Stimulated activated CD4-positive, alpha-beta T cell treated with anti-CD3 and anti-CD28 coated beads, Interleukin-2, amount 100 ng/mL, for 4 hours (primary cell): ENCODE measurements at places on chromosomes 1 and 21.
A peak's percentile ranks its signal among the peaks of the same experiment; 100 is the strongest.

DNA sequence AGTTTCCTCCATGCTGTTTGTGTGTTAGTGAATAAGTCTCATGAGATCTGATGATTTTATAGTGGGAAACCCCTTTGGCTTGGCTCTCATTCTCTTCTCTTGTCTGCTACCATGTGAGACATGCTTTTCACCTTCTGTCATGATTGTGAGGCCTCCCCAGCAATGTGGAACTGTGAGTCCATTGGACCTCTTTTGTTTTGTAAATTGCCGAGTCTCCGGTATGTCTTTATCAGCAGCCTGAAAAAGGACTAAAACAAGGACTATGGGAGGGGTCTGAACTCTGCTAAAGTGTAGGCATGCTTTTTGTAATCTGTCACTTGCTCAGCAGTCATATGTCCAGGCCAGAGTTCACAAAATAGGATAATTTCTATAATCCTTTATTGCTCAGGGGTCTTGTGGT is 164.0 kb upstream of the SNX7 start:
- no peak for DNase-seq

GRCh38 chr1:91278754-91279153 is 125.9 kb downstream of the HFM1 start:
- DNase-seq: no peak

- no peak for DNase-seq
Observed at GRCh38 chr1:227949954-227950734, 2.4 kb upstream of the WNT9A start.

DNA sequence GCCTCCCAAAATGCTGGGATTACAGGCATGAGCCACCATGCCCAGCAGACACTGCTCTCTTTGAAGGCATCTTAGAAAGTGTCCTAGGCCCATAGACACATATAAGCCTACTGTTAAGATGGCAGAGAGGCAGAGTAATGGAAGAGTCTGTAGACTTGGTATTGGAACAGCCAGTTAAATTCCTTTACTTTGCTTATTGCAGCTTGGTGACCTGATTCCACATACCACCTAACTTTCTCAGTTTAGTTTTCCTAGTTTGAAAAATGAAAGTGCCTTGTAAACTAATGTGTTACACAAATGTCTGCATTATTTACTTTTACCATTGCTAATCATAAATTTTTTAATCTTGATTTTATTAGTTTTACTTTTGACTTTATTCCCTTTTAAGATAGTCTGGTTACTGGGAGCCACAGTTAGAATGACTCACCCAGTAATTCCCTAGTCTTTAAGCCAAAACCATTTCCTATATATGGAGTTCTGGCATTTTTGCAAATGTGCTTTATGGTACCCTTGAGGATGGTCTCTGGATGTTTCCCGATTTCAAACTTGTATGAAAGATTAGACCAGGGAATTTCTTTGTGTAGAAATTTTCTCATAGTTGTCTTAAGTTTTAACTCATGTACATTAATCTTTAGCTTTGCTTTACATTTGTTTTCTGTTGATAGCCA is 6.4 kb downstream of the SMAP2 start:
- DNase-seq: no peak

DNA sequence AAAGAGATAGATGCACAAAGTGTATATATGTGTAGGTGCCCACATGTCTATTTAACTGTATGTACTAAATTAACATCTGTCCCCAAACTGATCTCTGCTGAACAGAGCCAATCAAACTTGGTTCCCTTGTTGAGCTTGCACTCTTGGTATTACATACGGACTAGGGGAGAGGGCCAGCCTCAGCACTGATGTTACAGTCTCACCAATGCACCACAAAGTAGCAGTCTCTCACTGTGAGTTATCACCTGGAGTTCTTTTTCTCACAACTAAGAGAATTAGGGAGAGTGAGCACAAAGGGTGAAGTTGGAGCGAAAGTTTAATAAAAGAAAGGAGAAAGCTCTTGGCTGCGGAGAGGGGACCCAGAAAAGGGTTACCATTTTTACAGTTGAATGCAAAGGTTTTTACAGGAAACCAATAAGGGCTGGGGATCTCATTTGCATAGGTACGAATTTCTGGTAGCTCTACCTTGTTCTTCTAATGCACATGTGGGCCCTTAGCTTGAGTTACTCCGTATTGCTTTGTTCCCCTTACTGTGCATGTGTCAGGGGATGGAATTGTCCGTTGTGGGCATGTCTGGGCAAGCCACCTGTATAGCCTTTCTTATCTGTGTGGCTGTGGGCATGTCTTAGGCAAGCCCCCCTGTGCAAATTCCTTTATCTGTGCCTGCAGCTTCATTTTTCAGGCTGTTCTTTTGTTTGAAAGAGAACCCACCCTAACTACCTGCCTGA is 13.3 kb upstream of the CHI3L2 start:
- DNase-seq: no peak

DNA sequence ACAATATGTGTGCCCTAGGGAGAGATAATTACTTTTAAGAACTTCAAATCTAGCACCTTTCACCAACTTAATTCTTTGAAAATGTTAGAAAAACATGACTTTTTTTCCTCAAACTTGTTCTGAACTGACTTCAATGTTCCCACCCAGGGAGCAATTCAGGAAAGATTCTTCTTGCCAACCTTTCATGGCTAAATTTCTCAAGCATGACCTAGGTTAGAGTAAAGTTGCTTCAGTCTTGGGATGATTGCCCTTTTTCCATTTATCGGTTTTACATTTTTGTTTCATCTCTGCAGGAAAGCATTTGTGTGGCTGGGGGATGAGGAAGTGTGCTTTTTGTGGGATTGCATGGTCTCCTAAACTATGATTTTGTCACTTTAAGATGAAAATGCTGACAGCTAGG is 647.7 kb downstream of the LTN1 start:
- no peak for DNase-seq

GRCh38 chr21:17921579-17922530 is 102.7 kb upstream of the C21orf91 start:
- no peak for DNase-seq

- peak; percentile 36 for DNase-seq
Observed at GRCh38 chr21:33975548-33976081, 60.0 kb upstream of the ATP5PO start.

DNA sequence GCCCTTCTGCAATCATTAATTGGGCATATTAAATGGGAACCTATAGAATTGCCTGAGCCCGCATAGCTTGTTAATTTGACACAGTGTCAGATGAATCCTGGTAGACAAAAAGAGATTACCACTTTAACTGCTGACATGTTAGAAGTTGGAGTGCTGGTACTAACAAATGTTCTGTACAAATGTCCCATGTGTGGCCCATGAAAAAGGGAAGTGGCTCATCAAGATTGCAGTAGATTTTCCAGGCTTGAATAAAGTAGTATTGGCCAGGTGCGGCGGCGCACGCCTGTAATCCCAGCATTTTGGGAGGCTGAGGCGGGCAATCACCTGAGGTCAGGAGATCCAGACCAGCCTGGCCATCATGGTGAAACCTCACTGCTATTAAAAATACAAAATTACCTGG is 45.6 kb downstream of the GNPAT start:
- DNase-seq: no peak

DNA sequence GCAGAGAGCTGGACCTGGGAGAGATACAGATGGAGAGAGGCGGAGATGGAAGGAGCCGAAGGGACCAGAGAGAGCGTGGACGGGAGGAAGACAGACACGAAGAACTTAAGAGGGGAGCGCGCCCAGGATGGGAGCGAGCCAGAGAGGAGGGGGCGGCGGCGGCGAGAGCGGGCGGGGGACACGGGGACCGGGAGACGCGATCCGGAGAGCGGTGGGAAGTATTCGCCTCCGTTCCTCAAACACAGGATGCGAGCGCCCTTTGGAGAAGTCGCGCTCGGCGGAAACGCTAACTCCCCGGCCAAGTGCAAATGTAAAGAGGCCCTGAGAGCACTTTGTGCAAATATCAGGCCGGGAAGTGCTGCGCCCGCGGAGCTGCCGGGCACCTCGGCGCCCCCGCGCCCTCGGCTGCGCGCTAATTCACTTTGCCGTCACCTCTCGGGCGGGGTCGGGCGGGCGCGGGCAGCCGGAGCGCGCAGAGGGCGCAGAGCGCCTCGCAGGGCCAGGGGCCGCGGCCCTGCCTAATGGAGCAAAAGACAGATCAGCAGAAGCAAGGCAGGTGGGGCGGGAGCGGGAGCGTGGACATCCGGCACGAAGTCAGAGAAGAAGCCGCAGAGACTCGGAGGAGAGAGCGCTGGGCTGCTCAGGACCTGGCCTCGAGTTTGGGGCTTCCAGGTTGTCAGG is 281.2 kb downstream of the RRAGC start:
- DNase-seq: no peak

DNA sequence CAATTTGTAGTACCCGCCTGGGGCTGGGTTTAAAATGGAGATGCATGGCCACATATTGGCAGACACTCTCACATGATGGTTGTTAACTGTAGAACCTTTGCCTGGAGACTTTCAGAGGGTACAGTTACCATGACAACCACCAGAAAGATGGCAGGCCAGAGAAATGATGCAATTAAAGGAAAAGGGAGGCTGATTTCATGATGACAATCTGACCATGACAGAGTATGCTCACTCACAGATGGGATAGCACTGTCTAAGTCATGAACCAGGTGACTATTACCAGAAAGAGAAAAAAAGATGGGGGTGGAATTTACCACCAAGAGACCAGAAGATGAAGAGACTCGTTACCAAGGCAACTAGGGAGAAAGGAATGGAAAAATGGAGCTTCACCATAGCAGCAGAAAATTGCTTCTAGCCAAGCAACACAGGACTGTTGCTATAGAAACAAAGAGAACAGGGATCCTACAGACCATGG is 3.5 kb upstream of the TRIT1 start:
- DNase-seq: no peak

- no peak for DNase-seq
Observed at GRCh38 chr21:14862794-14863720, 201.7 kb downstream of the NRIP1 start.

- DNase-seq: no peak
Observed at GRCh38 chr1:222021129-222021528, 279.2 kb upstream of the DUSP10 start.

DNA sequence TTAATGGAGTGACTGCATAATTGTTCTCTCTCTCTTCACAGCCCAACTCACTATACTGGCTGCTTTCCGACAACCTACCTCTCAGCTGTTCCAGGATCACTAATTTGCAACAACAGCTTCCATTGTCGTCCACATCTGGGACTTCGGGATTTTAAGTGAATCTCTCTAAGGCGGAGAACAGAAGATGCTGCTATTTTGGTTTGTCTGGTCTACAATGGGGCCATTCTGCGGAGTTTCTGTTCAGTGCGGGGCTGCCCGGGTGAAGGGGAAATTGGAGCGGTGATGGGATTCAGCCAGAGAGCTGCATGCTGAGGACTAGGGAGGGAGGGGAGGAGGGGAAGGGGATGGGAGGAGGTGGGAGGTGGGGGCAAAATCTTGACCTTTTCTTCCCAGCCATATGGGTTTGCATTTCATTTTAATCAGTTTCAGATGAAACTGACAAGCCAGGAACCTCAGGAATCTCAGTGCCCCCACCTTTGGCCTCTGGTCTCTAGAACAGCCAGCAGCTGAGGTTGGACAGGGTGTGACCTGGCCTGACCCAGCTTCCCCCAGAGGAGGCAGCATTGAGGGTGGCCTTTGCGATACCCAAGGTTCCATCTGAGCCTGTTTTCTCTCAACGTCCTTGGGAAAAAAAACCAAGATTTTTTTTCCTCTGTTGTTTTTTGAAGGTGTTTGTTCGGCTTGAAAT is 6.9 kb upstream of the SRP9 start:
- no peak for DNase-seq

DNA sequence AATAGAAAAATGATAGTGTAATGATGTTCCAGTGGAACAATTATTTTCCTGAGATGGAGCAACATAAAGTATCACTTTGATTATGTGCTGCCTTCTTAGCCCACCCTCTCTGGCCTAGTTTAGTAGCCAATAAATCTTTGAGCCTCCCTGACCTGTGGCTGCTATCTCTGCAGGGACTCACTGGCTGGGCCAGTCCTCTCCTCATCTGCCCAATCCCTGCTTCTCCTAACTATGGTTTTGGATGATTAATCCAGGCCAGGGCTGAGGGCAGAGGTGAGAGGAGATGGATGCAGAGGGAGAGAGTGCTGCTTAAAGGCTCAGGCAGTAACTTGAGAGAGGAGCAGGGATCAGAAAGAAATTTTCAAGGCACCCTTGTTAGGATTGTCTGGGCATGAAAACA is 89.0 kb upstream of the CD34 start:
- no peak for DNase-seq

- no peak for DNase-seq
Observed at GRCh38 chr1:189431447-189431846, 1046.2 kb downstream of the BRINP3 start.

- no peak for DNase-seq
Observed at GRCh38 chr21:42447732-42448131, 44.0 kb downstream of the UBASH3A start.

DNA sequence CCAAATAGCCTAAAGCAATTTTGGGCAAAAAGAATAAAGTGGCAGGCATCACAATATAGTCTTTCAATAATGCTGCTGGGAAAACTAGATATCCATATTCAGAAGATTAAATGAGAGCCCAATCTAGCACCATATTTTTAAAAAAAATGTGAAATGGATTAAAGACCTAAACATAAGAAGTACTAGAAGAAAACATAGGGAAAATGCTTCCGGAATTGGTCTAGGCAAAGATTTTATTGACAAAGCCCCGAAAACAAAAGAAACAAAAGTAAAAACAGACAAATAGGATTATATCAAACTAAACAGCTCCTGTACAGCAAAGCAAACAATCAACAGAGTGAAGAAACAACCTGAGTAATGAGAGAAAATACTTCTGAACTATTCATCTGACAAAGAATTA is 48.6 kb upstream of the KCNK1 start:
- DNase-seq: no peak

- no peak for DNase-seq
Observed at GRCh38 chr1:22824466-22824865, 113.8 kb downstream of the EPHB2 start.

DNA sequence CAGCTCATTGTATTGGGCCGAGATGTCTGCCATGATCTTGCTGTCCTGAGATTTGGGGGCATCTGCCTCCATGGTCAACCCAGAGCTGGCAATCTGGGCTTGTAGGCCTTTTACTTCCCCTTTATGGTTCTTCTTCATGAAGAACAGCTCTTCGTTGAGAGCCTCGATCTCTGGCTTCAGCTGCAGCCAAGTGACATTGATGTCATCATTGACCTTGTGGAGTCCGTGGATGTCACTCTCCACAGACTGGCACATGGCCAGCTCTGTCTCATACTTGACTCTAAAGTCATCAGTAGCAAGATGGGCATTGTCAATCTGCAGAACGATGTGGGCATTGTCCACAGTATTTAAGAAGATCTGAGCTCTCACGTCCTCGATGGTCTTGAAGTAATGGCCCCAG is 29.2 kb downstream of the RAP1A start:
- DNase-seq: no peak

DNA sequence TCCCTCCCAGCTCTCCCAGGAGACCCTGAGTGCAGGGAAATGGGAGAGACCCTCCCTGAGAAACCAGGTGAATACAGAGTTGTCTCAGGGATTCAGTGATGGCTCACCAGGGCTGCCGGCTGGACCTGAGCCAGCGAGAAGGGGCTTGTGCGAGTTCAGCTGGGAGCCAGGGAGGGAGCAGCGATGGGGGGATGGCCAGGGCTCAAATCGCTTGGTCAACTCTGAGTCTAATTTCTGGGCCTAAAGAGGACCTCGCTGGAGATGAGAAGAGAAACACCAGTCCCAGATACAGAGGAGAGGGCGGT is 6.5 kb downstream of the FCGR2A start:
- no peak for DNase-seq

GRCh38 chr1:233972951-233973635 is 68.6 kb downstream of the SLC35F3 start:
- no peak for DNase-seq
